ENCODE measurements at places on chromosomes 1 and 21. TPM values are rescaled to one million over a fixed set of nuclear protein-coding genes. Genes with fewer than 3 reads are reported as not detected.

S100A12 gene
- not detected for total RNA-seq

HSF2BP gene
- total RNA-seq, result 0.38 TPM

SPATA17 gene
- total RNA-seq, result under 0.01 TPM

MMP23B gene
- total RNA-seq, result 0.25 TPM

AKIRIN1 gene
- total RNA-seq, result 31.7 TPM

LMO4 gene
- 12.5 TPM for total RNA-seq

F5 gene
- not detected for total RNA-seq

MROH9 gene
- total RNA-seq, result not detected

CTH gene
- 1.0 TPM for total RNA-seq

PAPPA2 gene
- total RNA-seq, result under 0.01 TPM

RCAN1 gene
- total RNA-seq, result 35.9 TPM

SUSD4 gene
- total RNA-seq, result under 0.01 TPM

CLCA4 gene
- not detected for total RNA-seq

HS2ST1 gene
- 16.3 TPM for total RNA-seq

VCAM1 gene
- total RNA-seq, result 2.9 TPM

F13B gene
- total RNA-seq, result not detected

PCSK9 gene
- total RNA-seq, result under 0.01 TPM
